H54 (cell line): ENCODE measurements at places on chromosomes 16 and 17.
A peak's percentile ranks its signal among the peaks of the same experiment; 100 is the strongest.

GRCh38 chr16:46620266-46621005 is 743 bp downstream of the SHCBP1 start:
- peak; percentile 25 for DNase-seq

- DNase-seq, result no peak
Observed at GRCh38 chr16:65201511-65201910, 79.6 kb upstream of the CDH11 start.

- no peak for DNase-seq
Observed at GRCh38 chr17:38534498-38534885, 71.3 kb downstream of the SRCIN1 start.

DNA sequence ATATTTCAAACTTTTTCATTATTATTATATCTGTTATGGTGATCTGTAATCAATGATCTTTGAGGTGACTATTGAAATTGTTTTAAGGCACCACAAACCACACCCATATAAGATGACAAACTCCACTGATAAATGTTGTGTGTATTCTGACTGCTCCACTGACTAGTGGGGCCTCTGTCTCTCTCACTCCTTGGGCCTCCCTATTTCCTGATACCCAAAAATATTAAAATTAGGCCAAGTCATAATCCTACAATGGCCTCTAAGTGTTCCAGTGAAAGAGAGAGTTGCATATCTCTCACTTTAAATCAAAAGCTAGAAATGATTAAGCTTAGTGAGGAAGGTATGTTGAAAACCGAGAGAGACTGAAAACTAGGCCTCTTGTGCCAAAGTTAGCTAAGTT is 23.4 kb downstream of the CYLD start:
- no peak for DNase-seq

- no peak for DNase-seq
Observed at GRCh38 chr17:32870027-32870670, 6.8 kb downstream of the MYO1D start.

- no peak for DNase-seq
Observed at GRCh38 chr17:73396431-73397277, 84.9 kb upstream of the CDC42EP4 start.

DNA sequence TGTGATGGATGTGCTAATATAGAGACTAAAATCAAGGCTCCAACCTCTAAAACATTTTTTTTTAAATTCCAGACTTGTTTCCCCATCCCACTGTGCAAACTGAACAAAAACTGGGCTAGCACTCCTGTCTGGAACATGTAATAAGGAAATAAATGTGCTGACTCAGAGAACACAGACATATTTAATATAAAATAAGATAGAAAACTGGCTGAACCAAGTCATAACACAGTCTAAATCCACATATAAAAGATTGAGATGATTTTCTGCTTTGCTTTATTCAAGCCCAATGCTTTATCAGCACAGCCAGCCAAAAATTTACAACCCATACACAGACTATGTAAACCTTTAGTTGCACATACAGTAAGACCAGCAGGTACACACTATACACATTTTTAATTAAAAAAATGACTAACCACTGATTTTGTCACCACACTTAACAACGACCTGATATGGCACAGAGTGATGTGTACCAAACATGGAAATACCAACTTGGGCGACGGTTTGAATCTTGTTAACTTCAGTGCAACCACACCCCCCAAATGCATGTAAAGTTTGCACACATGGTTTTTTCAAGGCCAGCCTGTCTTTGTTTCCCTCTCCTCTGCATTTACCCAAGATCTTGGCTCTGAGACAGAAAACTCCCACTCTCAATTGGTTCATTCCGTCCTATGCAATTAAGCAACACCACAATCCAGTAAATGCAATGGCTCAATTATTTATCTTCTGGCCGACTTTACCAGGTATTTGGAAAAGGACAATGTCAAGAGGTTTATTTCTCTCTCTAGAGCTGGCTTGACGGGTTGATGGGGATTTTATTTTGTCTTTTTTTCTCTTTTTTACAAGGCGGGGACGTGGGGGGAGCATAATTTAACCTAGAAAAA is 1.2 kb downstream of the STAT3 start:
- no peak for DNase-seq

DNA sequence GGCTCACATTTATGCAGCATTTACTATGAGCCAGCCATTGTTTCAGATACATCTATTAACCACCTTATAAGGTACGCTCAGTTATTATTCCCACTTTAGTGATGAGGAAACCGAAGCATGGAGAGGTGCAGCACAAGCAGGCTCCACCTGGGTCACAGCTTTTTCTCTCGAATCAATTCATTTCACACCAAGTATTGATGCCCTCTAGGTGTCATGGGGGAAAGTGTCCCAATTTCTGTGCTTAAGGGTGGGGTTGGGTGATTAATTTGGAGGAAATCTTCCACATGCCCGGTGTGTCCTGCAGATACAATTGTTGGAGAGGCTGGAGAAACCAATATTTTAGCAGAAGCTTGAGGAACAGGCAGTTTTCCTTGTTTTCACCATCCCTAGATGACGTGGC is 62.7 kb upstream of the DNAJA2 start:
- no peak for DNase-seq

- DNase-seq, result no peak
Observed at GRCh38 chr17:77548967-77549366, 408.2 kb downstream of the SEC14L1 start.

DNA sequence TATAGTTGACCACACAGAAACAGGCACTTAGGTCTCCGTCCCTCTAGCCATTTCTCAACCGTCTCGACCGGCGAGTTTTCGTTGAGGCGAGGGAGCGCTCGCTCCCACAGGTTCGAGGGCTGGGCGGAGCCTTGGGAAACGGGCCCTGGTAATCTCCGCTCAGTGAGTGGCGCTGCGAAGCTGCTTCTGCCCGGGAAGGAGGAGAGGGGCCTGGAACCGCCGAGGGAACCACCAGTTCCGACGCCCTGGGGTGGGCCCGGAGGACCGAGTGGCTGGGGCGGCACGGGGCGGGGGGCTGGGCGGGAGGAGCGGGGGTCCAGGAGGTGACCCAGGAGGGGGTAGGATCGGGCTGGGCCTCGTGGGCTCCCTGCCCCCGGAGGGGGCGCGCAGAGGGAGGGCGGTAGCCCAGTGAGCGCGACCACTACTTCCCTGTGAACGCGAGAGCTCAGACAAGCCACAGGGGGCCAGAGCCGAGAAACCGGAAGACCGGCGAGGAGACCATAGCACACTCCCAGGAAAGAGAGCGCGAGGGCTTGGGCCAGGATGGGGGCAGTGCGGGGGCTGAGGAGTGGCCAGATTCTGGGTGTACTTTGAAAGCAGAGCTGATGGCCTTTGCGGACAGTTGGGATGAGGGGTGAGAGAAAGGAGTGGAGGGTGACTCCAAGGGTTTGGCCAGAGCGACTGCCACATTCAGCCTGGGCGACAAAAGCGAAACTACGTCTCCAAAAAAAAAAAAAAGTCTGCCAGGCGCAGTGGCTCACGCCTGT is 29.9 kb upstream of the ARL4D start:
- peak; percentile 71 for DNase-seq

DNA sequence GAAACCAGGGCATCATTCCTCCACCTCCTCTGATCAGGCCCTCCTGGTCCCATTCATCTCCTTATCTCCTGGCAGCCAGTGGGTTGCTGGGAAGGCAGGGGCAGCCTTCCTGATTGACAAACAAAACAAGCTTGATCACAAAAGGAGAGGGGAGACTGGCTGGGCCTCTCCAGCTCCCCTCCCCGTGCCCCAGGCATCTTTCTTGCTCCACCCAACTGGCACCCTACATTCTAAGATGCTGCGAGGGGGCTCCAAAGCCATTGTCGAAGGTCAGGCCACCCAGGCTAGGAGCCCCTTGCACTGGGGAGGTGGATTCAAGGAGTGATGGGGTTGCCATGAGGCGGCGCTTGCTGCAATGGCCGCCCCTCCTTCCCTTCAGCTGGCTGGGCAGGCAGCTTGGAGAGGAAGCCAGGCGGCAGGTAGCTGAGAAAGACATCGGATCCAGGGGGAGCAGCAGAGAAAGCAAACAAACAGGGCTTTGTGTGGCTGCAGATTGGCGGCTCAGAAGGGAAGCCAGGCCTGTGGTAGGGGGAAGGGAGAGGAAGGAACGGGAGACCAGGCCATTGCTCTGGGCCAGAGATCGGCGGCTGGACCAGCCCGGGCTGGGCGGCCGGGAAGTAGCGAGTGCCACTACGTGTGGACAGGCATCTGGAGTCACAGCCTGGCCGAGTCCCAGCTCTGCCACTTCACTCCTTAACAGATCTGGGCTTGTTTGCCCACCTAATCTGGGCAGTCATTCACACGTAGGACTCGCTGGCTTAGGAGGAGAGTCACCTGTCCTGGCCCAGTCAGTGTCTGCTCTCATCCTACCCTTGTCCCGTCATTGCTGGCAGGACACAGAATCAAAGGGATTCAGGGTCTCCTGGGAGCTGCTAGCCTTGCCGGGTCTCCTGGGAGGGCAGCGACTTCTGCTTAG is 12.3 kb downstream of the RAI1 start:
- DNase-seq, result no peak

GRCh38 chr16:19138601-19139000 is 24.8 kb downstream of the ITPRIPL2 start:
- DNase-seq, result no peak

DNA sequence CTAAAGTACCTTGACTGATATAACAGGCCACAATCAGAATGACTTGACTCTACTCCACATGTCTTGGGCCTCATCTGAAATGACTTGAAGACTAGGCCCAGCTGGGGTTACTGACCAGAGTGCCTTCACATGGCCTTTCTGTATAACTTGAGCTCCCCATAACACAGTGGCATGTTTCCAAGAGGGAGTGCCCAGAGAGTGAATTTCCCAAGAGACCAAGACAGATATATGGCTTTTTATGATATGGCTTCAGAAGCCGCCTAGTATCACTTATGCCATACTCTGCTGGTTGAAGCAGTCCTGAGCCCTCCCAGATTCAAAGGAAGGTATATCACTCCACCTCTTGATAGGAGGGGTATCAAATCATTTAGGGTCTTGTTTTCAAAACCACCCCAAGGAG is 357.5 kb upstream of the EEF2KMT start:
- no peak for DNase-seq

DNA sequence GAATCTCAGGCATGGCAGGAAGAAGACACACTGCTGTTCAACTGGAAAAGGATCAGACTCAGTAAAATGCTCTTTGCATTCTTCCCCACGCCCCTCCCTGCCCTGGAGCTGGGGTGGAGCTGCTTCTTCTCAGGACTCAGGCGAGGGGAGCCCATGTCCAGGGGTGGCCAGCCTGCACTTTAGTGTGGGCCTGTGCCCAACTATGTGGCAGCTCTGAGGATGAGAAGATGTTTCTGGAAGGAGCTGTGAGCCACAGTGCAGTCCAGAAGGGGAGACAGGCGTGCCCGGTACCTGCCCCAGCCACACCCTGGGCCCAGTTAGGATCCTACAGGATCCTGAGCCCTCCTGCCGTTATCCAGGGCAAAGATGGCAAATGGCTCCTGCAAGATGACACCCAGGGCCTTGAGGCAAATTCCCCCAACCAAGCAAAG is 120.3 kb downstream of the ANKRD11 start:
- DNase-seq, result no peak

DNA sequence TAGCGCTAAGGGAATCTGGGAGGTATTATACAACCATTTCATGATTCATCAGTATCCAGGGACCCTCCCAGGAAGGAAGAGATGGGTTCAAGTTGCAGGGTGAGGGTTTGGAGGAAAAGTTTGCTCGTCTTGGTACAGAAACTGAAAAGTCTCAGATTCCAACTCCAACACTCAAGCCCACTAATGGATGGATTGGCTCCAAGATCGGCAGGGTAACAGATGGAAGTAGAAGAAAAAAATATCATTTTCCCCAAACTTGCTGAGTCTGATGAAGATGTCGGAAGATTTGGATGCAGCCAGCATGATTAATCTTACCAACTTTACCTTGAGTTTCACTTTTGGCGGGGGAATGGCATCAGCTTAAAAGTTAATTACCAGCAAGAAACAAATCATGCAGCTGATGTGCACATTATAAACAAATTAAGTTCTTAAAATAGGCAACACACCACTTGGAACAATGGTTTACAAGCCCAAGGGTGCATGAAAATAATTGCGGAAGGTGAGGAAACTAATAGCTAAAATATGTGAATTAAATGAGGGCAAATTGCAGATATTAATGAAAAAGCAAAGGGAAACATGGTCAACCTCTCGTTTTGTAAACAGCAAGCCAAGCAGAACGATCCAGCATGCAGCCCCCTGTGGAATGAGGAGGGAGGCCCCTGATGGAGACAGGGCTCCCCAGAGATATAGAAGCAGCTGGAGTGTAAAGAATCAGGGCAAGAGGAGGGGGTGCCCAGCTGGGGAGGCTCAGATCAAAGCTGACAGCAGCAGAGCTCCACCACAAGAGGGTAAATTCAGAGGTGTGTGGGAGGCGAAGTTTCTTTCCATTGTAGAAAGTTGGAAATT is 44.1 kb upstream of the GRIN2A start:
- DNase-seq, result no peak

DNA sequence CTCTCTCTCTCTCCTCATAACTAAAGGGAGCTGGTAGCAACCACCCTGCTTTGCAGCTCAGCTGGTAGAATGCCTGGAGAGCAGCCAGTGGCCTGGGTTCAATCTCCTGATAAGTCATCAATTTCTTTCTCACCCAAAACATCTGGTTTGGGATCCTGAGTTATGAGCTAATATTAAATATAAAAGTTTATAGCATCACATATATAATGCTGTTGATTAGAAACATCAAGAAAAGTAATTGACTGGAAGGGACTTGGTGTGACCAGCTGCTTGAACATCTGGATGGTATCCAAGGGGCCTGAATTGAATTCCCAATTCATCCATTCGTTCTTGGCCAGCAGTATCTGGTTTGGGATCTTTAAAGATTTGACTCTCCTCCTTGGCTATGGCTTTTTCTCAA is 12.2 kb upstream of the ELAC2 start:
- DNase-seq, result no peak

DNA sequence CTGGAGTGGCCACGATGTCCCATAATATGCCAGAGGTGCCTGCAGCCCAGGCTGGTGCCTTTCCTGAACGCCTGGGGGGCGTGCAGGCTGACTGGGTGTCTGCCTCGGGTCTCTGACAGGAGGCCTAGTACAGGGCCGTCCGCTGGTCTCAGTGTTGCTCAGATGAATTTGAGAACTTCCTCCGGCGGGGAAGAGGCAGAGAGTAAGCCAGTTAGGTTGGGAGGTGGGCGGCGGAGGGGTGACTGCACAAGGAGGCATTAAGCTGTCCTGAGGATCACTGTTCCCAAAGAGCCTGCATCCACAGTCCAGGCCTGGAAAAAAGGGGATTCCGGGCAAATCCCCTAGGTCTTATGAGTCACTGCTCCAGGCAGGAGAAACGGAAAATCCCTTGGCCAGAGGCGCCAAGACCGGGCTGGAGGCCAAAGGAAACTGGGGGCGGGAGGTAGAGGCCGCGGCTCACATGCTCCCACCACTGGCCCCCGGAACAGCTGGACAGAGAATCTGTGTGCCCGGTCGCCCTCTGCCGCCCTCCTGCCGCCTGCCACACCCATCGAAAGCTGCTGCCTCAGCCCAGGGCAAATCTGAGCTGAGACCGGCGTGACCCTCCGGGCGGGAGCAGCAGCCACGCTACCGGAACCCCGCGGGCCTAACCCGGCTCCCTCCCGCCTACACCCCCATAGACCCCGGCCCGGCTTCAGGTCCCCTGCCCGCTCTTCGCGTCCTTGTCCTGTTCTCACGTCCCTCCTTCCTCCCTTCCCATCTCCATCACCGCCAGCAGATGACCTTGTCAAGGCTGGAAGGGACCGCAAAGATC is 1.2 kb downstream of the TRIM47 start:
- DNase-seq, result peak; percentile 91
